ENCODE measurements at places on chromosomes 1 and 21. TPM values are rescaled to one million over a fixed set of nuclear protein-coding genes. Genes with fewer than 3 reads are reported as not detected.

The TSACC gene
- not detected for total RNA-seq

The ANKRD34A gene
- 0.76 TPM for total RNA-seq

The S100PBP gene
- total RNA-seq = 40.1 TPM

The C2CD4D gene
- total RNA-seq = 0.57 TPM

The CFHR5 gene
- total RNA-seq = not detected

The UBE2U gene
- not detected for total RNA-seq

The PGLYRP3 gene
- not detected for total RNA-seq

- DNase-seq = no peak
Observed at GRCh38 chr1:33828059-33828458, 35.8 kb upstream of the HMGB4 start.

DNA sequence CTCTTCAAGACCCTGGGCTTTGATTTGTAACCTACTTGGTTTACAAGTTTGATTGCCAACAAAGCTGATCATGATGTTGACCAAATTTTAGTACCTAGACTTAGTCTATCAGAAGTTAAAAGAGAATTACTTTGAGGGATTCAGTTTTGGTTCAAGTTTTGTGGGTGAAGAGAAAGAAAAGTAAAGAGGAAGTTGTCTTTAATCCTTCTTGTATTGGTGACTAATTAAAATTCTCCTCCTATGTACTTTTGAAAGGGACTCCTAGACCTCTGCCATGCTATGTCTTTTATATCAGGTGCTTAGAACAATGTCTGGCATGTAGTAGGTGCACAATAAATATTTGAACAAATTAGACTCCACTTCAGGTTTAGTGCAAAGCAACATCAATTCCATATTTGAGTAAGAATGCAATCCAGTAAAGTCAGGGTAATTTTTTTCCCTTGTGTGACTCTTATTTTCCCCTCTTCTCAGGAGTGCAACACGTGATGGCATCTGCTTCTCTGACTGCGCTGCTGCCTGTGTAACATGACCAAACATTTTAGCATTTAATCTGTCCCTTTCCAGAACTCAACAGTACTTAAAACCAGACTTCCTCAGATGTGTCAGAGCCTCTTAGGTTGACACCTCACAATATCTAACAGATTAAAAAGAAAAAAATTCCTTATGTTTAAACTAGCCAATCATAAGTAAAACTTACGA lies 41.1 kb upstream of the KCNQ4 start:
- DNase-seq = no peak

GRCh38 chr1:171055966-171056643 lies 34.6 kb upstream of the FMO3 start:
- DNase-seq = no peak

- no peak for DNase-seq
Observed at GRCh38 chr1:61102041-61102440, 19.7 kb downstream of the NFIA start.

GRCh38 chr1:202104073-202104472 lies 18.6 kb upstream of the GPR37L1 start:
- no peak for DNase-seq

DNA sequence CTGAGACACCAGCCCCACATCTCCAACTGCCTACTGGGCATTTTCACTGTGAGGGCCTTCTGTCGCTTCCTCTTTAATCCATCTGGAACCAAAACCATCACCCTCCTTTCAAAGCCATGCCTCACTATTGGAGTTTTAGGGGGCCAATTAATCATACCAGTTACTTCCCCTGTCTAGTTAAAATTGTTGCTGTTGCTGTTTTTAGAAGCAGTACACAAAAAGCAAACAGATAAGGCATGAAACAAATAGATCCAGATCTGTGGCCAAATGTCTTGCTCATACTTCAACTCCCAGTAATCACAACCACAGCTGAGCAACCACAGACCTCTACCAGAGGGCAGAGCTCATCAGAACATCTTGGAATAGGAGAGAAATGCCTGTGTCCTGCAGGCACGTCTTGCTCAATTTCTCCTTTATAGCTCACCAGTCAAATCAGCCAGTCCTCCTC lies 133.8 kb upstream of the C1orf105 start:
- no peak for DNase-seq

- DNase-seq = no peak
Observed at GRCh38 chr1:177902266-177902665, 67.6 kb downstream of the SEC16B start.

DNA sequence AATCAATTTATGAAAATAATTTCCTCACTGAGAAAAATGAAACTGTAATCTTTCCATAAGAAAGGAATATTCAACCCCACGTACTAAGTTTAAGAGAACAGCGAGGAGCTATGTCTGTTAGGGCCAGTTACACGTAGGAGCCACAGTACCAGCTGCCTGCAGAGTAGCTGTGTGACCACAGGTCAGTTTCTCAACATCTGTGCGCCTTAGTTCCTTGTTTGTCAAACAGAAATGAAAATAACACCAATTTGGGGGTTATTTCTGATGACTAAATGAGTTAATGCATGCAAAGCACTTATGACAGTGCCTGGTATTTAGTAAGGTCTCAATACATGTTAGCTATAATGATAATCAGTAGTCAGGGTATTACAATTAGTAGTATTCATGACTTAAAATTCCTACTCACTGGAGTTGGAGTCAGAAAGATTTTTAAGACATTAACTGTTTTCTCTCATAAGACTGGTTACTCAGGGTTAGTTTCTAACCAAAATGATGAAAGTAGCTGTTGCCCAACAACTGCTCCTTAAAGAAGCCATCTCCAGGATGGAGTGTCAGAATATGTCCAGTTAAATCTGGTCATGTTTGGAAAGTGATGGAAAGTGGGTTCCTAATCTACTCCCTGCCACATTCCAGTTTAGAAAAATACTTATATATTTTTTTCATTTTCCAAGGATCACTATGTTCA lies 85.8 kb upstream of the ZNF648 start:
- DNase-seq = no peak

DNA sequence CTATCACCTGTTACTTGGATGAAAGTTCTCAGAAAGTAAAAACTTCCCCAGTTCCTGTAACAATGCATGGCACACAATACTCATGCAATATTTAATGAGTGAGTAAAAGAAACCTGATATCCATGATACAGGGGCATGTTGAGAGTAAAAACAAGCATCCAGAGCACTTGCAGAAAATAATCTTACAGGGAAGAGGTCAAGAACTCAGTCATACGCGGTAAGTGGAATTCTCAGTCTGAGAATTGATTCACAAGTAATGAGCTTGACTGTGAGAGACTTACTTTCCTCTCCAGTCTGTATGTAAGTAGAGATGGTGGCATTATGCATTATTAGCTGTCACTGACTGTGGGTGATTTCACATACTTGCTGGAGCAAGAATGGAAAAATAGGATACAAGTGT lies 976.9 kb downstream of the BRINP3 start:
- DNase-seq = no peak

- DNase-seq = no peak
Observed at GRCh38 chr1:2909797-2910196, 108.3 kb upstream of the TTC34 start.

DNA sequence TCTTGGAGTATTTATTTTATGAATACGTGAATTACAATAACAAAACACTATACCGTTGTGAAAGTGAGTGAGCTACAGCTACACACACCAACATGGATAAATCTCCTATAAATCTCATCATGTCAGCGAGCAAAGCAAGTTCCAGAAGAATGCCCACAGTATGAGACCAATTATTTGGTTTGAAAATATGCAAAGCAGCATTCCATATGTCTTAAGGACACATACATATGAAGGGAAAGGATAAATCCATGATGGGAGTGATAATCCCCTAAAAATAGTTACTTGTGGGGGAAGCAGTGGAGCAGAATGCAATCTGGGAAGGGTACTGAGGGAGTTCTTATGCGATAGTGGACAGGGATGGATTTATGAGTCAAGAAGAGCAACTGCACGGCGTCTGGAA lies 261.3 kb downstream of the DISC1 start:
- DNase-seq = no peak

DNA sequence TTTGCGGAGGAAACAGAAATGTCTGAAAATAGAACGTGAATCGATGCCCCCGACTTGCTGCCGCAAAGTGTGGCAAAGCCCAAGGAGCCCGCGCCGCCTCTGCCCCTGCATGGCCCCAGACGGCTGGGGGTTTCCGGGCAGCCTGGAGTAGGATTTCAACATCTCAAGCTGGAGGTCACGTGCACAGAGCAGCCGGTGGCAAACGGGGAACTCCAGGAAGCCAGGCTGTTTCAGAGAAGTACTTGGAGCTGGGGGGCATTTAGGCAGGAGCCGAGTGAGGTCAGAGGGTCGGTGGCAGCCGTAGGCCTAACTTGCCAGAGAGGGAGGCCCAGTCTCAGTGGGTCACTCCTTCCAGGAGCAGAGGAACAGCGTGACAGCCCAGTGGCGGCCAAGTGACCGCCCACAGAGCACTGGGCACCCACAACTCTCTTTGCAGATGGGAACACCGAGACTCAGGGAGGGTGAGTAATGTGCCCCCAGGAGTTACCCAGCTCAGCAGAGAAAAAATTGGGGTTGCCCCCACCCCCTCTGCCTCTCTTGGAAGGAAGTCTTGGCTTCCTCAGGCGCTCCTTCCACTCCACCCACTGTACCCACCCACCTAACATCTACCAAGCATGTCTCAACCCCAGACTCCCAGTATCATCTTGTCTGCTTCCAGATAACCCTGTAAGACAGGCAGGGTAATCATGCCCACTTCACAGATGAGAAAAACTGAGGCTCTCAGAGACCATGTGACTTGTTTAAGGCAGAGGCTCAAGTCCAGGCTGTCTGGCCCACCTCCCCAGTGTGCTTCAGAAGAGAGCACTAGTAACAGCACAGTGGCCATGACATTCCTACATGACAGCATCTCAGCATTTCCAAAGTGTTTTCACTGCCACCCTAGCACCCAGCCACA lies 179.4 kb downstream of the HIVEP3 start:
- DNase-seq = peak; percentile 86

- DNase-seq = no peak
Observed at GRCh38 chr1:206766251-206766856, 4.2 kb upstream of the IL19 start.

GRCh38 chr1:159961636-159962035 lies 7.6 kb upstream of the SLAMF9 start:
- no peak for DNase-seq

DNA sequence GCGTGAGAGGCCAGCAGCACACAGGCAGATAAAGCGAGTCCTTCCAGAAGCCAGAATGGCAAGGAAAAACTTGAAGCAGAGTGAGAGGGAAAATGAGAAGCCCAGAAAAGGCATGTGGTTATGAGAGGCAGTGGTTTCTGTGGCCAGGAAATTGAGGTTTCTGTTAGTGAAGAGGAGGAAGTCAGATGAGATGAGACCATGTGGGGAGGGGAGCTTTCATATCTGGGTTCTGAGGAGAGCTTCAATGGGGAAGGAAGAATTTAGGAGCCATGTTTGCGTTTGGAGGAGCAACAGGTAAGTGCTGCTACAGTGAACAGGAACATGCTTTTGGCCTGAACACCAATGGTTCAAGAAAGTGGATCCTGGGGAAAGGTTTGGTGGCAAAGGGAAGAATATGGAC lies 6.1 kb upstream of the CD1A start:
- no peak for DNase-seq

- no peak for DNase-seq
Observed at GRCh38 chr1:46408356-46409062, 14.4 kb downstream of the FAAH start.

Data from kidney (tissue), 22 donors.